ENCODE measurements at places on chromosomes 16 and 17.

DNA sequence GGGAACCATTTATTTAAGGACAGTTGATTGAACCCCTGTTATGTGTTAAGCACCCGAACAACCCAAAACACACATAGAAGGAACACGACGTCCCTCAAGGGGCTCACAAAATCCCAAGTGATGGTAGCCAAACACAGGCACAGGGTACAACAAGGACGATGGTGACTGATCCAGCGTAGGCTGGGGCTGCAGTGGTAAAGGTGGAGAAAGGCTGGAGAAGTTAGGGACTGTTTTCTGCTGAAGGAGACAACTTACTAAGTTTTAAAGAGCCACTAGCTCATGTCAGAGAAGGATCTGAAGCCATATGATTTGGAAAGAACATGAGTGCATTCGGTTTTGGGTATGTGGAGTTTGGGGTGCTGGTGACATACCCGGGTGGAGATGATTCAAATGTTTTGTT is 229.6 kb upstream of the TNRC6C start:
- no peak for DNase-seq

GRCh38 chr17:27622986-27623385 is 8.0 kb upstream of the LGALS9 start:
- no peak for DNase-seq

DNA sequence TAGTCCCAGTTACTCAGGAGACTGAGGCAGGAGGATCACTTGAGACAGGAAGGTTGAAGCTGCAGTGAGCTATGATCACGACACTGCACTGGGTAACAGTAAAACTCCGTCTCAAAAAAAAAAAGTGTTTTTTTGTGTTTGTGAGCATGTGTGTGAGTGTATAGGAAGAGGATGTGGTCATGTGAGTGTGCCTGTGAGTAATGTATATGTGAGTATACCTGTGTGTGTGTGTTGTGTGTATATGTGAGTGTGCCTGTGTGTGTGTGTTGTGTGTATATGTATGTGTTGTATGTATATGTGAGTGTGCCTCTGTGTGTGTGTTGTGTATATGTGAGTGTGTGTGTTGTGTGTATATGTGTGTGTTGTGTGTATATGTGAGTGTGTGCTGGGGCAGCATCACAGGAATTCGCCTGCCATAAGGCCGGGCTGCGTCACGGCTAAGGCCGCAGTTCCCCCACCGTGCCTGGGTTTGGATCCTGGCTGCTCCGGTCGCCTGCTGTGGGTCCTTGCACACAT is 21.4 kb upstream of the NPTX1 start:
- DNase-seq, result no peak

DNA sequence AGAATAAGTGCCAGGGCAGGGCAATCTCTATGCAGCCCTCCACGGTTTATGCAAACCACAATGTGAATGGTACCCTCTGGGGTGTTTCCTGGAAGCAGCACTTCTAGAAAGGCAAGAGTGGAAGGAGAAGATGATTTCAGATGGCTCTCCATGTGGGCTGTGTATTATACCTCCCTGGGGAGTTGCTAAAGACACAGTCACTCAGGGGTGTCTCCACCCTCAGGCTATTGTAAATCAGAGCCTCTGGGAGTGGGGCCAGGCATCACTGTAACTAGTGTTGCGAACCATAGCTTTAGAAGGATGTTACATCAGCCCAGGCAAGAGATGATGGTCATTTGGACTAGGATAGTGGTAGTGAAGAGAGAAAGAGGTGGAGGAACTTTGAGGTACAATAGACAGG is 83.3 kb upstream of the ZKSCAN2 start:
- no peak for DNase-seq
